ENCODE measurements at places on chromosomes 13 and 19. TPM values are rescaled to one million over a fixed set of nuclear protein-coding genes. Genes with fewer than 3 reads are reported as not detected.

- no peak for DNase-seq
These were observed 224.6 kb downstream of the RAP2A start for GRCh38 chr13:97658556-97658955.

DNA sequence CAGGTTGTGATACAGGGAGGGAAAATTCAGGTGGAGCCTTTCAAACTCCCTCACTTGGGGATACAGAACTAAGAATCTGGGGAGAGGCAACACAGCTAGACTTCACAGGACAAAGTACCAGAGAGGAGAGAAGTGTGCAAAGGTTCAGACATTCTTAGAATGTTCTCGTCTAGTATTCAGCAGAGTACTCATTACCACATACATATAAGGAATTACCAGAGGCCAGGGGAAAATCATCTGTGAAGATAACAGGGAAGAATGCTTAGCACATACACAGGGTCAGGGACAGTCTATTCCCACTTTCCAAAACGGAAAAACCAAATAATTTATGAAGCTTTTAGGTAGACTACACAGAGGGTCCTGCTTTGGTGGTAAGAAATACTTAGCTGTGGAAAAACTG is 58.1 kb downstream of the TRPC4 start:
- no peak for DNase-seq

DNA sequence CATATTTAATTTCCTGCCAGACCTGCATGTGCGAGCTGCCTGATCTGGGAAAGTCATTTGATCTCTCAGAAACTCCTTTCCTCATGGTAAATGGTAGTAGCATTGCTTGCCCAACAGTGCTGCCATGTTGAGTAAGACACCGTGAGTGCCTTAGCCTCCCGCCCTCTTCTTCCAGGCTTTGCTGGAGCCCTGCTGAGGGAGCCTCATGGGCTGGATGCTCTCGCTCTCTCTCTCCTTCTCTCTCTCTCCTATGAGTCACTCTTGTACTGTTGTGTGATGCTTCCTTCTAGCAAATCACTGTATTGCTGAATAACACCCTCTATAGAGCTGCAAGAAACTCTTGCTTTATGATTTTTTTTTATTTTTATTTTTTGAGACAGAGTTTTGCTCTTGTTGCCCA is 365.5 kb downstream of the UQCRFS1 start:
- DNase-seq: no peak

DNA sequence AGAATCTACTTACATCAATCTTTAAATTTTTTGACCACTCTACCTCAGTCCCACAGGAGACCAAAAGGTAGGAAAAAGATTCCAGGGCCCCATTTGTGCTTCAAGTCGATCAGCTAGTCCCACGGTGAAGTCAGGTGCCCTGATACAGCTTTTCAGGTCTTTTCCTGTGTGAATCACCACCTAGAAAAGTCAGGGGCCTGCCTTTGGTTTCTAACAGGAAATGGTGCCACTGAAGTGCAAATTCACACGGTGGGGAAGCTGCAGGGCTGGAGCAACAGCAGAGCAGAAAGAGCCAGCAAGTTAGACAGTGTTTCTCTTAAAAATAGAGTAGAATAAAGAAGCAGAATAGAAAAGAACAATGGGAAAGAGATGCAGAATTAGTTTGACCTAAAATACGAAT is 107.5 kb downstream of the KLF12 start:
- no peak for DNase-seq

DNA sequence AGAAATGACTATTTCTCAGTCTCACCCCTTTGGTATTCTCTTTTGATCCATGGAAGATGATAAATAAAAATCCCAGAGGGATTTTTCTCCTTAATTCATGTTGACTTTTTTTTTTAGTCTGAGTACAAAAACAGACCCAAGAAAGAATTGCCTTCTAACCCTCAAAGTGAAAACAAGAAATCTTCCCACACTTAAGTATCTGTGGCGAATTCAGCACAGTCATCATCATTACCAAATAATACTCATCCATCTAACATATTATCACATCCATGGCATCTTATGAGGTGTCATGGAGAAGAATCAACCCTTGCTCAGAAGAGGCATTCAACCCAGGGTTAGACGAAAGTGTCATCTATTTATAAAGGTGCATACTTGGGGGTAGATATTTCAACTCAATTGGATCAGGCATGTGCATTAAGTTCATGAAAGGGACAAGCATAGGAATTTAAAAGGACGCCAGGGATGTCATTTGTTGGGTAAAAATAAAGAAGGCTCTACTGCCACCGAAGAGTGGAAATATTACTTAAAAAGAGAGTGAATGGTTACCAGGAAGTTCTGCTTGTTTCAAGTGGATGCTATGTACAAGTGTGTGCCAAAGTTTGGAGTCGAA is 101.9 kb downstream of the FLT1 start:
- no peak for DNase-seq

GRCh38 chr13:44651209-44651608 is 75.1 kb upstream of the TSC22D1 start:
- DNase-seq: no peak

DNA sequence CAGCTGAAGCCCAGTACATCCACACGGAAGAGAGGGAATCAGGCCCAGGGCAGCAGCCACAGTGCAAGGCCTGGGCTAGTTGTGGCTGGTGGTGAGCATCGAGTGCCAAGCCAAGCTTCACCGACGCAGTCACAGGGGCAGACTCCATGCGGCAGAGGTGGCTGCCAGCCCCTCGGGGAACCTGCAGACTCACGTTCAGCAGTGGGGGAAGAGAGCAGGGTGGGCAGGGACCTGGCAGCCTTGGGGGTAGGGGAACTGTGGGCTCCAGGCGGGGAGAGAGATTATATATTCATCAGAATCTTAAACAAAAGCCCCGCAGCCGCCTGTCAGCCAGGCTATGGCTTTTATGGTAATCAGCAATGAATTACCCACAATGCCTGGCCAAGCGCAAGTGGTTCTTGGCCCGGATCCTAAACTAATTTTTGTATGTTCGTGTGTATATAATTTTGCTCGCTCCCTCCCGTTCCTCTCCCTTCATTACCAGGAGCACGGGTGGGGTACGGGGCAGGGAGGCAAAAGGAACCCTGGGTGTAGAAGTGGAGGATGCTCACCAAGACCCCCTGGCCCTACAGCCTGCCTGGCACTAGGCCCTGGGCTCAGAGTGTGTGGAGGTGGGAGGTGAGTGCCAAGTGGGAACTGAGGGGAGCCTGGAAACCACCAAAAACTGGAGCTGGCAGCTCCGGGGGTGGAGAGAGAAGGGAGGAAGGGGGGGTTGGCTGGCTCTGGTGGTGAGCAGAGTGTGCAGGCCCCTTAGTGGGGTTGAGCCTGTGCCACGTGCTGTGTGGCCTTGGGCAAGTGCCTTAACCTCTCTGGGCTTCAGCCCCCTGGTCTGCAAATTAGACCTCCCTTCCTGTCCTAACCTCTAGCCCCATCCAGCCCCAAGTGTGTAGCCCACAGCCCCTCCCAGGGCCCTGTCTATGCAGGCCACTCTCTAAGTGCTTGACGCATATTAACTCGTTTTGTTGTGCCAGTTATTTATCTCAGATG is 31.9 kb downstream of the PTPRS start:
- DNase-seq: peak; percentile 67

CEACAM7 gene
- total RNA-seq: not detected

- no peak for DNase-seq
These were observed 52.5 kb downstream of the SOX1 start for GRCh38 chr13:112119192-112120030.

- DNase-seq: peak; percentile 82
These were observed 776 bp upstream of the NCLN start for GRCh38 chr19:3184847-3185460.

GRCh38 chr19:49161987-49162386 is 4.4 kb downstream of the TRPM4 start:
- no peak for DNase-seq

APOE gene
- 18.9 TPM for total RNA-seq

Measured in left ventricle myocardium superior (tissue), 1 donor.